ENCODE measurements at places on chromosomes 2 and 18.

DNA sequence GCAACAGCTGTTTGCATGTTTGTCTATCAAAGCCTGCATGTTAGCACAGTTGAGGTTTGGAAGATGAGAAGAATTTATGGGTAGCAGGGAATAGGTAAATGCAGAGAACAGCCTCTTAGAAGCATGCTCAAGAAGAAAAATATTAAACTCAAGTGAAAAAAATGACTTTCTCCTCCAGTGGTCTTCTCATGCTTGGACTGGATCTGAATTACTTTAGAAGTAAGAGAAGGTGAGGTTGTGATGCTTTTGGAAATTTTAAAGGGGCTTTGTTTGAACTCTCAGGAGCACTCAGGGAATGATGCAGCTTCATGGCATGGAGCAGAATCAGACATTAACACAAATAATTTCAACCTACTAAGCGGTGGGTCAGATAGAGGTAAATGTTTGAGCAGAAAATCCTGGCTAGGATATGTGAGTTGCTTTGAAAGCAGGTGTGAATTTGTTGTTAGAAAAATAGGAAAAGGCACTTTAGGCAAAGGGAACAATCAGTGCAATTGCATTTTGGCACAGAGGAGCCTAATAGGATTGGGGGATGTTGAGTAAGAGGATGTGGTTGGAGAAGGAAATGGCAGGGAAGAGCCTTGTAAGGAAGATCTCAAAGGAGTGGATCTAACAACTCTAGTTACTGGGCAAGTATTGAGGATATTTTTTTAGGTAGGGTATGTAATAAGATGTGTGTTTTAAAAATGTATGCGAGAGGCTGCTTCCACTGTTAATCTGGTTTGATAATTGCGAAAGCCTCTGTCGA, 76.3 kb downstream of the DDX1 start:
- no peak for DNase-seq

GRCh38 chr2:23684395-23685176, 242.3 kb downstream of the ATAD2B start:
- no peak for DNase-seq

GRCh38 chr2:108594132-108594981, 60.1 kb downstream of the LIMS1 start:
- DNase-seq = no peak

- no peak for DNase-seq
Measured at GRCh38 chr2:52404866-52405265, 1362.7 kb upstream of the CHAC2 start.

GRCh38 chr2:29164091-29164846, 49.1 kb downstream of the CLIP4 start:
- DNase-seq = no peak

DNA sequence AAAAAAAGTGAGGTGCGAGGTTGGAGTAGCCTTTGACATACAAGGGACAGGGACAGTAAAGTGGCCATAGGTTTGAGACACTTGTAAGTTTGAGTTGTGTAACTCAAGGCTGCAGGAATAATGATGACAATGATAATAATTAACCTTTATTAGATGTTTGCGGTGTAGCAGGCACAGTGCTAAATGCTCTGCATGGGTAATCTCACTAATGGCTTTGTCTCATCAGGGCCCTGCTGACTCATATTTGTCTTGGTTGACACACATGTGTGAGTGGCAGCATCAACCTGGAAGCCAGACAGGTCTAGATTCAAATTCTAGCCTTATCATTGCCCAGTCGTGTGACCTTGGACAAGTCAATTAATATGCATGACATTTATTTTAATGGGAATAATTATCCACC, 126.2 kb downstream of the FSHR start:
- no peak for DNase-seq

GRCh38 chr18:33826151-33826550, 248.1 kb downstream of the ASXL3 start:
- DNase-seq = no peak

DNA sequence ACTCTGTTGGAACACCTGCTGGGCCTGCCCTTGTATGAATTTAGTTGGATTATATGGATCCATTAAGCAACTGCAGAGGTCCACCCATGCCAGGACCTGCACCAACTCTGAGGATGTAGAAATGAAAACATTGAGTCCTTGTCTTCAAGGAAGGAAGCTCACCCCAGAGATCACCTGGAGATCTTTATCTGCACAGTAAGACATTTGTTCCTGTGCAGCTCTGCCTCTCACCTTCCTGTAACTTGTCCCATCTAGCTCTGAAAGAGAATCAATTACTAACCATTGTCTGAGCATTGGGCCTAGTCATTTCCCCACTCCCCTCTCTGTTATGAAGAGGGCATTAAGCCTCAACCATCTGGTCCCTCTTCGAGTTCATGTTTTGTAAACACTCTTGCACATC, 105.2 kb upstream of the YWHAQ start:
- DNase-seq = no peak

DNA sequence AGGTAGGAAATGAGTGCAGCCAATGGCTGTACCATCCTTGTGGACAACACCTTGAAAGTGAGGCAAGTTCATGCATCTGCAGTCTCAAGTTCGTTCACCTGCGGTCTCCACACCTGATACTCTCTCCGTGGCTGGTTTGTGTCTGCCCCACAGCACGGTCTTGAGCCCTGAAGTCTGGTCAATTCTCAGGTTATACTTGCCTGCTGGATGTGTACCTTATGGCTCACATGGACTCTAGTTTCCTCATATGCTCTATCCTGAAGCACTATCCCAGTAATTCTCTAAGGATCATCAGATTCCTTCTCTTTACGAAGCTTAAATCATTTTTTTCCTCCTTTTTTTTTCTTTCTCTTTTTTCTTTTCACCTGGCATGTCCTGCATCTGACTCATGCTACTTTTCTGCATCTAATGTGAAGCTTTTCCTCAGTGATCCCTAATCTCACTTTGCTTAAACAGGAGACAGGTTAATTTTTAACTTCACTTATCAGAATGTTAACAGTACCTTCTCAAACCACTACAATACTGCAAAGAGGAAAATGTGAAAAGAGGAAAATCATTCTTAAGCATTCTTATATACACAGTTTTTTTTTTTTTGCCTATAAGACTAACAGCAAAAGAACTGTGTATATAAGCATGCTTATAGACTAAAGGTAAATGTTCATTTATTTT, 511.2 kb downstream of the SOX11 start:
- no peak for DNase-seq

GRCh38 chr2:141015341-141016047, 1115.3 kb downstream of the LRP1B start:
- DNase-seq = no peak

DNA sequence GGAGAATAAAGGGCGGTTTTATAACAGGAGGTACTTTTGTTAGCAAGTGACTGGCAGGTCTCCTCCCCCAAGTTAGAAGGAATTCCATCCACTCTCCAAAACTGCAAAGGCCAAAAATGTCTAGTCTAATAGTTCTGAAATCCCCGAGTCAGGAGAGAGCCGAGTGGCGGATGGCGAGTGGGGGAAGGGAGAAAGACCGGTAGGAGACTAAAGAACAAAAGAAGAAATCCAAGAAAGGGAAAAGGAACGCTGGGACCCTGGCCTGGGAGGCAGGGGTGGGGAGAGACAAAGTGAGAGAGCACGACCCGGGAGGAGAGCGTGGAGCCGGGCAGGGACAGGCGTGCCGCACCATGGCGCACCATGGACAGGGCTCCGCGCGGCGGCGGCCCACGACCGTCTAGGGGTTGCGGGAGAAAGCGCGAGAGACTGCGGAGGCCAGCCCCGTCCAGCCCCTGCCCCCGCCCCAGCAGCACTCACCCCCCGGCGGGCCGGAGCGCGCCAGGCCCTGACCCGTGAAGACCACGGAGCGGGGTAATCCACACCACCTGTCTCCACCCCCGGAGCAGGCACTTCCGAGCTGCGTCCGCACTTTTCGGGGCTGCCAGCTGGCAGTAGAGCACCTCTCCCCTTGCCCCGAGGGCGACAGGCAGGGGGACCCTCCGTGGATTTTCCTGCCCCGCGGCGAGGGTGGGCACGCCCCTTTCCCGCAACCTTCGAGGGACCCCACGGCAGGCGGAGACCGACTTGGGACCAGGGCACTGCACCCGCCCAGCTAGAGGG, 1.6 kb downstream of the CDH2 start:
- peak; percentile 32 for DNase-seq

DNA sequence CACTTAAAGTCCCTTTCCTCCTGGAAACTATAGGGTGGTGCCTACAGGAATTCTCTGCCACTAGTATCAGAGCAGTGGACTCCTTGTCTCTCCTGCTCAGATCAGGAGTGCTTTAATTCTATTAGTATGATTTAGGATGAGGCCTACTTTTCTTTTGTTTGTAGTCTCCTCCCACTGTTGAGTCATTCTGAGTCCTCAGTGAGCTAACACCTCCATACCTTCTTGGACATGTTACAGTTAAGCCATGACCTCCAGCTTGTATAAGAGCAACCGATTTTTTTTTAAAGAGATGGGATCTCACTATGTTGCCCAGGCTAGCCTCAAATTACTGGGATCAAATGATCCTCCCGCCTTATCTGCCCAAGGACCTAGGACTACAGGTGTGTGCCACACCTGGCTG, 48.7 kb upstream of the OTOF start:
- no peak for DNase-seq

GRCh38 chr2:236949089-236949905, 136.4 kb upstream of the COPS8 start:
- no peak for DNase-seq

GRCh38 chr2:199760574-199760973, 90.4 kb downstream of the FTCDNL1 start:
- DNase-seq = no peak

DNA sequence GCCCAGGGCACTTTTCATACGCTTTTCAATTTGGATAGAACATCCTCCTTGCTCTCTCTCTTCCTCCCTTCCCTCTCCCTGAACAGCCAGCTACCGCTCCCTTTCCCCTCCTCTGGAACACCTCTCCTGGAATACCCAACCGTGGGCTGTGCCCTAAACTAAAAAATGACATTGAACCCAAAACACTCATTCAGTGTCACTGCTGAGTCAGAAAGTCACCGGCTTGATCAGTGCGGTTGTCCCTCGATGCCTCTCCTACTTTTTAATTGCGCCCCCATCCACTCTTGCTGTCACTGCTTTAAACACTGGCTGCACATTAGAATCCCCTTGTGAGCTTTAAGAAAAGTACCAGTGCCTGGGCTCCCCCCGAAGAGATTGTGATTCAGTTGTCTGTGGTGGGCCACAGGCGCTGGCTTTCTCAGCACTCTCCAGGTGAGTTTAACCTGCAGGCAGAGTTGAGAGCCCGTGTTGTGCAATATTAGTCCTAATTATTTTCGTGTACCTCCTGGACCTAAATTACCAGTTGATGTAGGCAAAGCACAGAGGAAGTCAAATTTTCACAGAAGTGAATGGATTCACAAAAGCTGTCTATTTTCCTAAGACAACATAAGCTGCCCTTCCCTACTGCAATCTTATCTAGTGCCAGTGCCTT, 302.0 kb downstream of the PRKCE start:
- DNase-seq = no peak

All from posterior cingulate gyrus (tissue), 11 donors.